NCI-H524 (cell line): ENCODE measurements at places on chromosomes 5 and 9.

- DNase-seq, result no peak
These were observed 316.0 kb upstream of the DMAC1 start for GRCh38 chr9:8115570-8115969.

- no peak for DNase-seq
These were observed 27.3 kb upstream of the PHYKPL start for GRCh38 chr5:178259623-178260536.

- DNase-seq, result no peak
These were observed 150.3 kb upstream of the COL5A1 start for GRCh38 chr9:134491196-134491835.

DNA sequence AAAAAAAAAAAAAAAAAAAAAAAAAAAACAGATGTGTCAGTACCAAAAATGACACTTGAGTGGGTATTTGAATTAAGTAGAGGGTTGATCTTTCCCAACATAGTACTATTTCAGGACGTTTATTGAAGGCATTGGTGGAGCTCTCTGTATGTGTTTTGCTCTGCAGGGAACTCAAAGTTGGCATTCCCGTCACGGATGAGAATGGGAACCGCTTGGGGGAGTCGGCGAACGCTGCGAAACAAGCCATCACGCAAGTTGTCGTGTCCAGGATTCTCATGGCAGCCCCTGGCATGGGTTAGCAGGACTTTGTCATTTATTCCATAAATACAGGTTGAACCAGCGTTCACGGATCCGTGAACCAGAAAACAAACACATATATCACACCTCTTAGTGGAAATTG is 34.9 kb downstream of the SFXN1 start:
- no peak for DNase-seq

DNA sequence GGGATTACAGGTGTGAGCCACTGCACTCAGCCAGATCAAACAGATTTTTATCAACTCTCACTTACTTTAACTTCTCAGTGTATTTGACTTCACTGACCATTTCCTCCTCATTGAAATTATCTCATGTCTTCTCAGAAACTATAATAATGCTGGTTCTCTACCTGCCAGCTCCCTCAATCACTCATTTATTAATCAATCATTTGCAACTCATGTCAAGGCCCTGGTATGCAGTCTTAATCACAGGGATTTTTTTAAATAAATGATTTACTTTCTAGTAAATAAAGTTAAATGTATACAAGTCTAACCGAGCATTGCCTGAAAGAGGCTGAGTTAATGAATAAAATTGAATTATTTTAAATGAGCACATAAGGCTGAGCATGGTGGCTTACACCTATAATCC is 63.3 kb downstream of the PLPP1 start:
- no peak for DNase-seq

DNA sequence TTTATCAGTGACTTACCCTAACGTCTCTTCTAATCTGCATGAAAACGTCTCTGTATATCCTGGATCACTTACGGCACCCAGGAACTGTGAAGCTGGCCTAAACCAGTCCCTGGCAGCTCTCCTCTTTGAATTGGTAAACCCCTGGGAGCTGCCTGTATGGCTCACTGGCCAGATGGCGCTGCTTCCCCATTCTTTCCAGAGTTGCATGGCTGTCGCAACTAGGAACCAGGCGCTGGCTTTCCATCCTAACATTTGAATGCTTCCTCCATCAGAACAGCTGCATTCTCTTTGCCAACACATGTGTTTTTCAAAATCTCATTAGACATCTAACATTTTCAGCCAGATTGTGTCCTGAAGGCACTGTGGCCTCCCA is 8.0 kb upstream of the PCA3 start:
- no peak for DNase-seq

DNA sequence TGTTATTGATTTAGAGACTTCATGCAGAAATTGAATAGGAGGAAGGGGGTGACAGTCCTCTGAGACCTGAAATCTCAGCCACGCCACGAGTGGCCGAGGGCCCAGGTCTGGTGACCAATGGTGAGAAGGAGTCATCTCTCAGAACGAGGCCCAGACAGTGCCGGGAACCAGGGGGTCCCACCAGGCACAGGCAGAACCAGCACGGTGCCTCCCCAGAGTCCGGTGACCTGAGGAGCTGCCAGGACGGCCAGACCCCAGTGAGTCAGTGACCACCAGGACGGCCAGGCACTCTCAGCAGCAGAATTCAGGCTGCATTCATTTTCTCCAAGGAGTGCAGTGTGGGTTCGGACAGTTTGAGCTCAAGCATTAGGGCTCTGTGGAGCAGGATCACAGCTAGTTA is 43.8 kb upstream of the NKD2 start:
- DNase-seq, result no peak

DNA sequence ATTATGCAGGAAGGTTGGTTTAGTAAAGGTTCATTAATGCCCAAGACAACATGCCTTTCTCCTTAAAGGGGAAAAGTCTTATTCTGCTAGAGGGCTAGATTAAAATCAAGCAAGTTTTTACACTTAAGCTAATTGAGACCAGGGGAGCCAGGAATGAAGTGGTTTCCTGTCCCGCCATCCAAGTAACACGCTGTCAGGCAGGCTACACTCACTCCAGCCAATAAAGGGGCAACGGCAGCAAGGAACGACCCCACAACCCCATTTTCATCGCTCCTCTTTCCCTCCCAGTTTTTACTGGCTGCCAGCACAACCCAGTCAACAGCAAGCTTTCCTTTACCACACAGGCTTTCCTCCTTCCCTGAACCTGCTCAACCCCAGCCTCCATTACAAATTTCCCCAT is 225.1 kb downstream of the DCP2 start:
- DNase-seq, result no peak

- DNase-seq, result no peak
These were observed 20.4 kb downstream of the CNOT8 start for GRCh38 chr5:154878642-154879335.

DNA sequence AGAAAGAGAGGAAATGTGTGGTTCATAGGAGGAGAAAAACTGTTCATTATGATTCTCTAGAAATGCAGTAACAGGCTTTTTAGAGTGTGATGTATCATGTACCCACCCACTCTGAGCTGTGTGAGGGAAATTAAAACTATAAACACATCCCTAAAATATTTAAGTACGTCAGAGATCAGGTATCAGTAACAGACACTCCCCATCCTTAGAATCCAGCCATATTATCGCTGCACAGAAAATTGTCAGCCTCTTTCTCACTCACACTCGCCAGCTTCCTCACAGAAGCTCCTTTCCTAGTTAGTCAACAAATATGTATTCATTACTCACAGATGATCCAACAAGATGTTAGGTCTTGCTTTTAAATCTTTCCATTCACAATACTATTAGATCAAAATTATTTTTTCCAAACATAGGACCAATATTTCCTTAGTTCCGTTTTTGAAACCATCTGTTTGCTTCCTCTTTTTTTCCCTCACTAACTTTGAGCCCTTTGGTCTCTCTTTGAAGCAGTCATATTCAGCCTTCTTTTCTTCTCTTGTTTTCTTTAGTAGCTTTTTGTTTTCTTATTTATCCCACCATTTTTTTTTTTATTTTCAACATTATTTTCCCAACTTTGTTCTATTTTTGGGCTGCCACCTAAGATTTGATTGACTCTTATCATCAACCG is 13.6 kb upstream of the MAST4 start:
- no peak for DNase-seq

GRCh38 chr9:2220036-2220435 is 204.9 kb downstream of the SMARCA2 start:
- no peak for DNase-seq
